ENCODE measurements at places on chromosomes 1 and 21. TPM values are rescaled to one million over a fixed set of nuclear protein-coding genes. Genes with fewer than 3 reads are reported as not detected.

GRCh38 chr1:116203920-116204319 lies 92.7 kb downstream of the MAB21L3 start:
- DNase-seq, result no peak
- H3K4me3 ChIP-seq, result no peak overlapping the region
- no peaks in the 10 kb centered on the region for H3K27me3 ChIP-seq
- no peaks in the 10 kb centered on the region for H3K4me1 ChIP-seq

GRCh38 chr1:219293410-219293809 lies 119.7 kb downstream of the LYPLAL1 start:
- DNase-seq, result no peak
- H3K27me3 ChIP-seq, result no peaks in the 10 kb centered on the region
- H3K4me3 ChIP-seq, result no peak overlapping the region
- no peak overlapping the region for H3K27ac ChIP-seq
- H3K4me1 ChIP-seq, result no peaks in the 10 kb centered on the region

GRCh38 chr1:192598589-192598988 lies 23.0 kb downstream of the RGS1 start:
- H3K4me3 ChIP-seq, result no peak overlapping the region
- no peaks in the 10 kb centered on the region for H3K36me3 ChIP-seq
- H3K27me3 ChIP-seq, result no peaks in the 10 kb centered on the region
- H3K27ac ChIP-seq, result no peak overlapping the region
- DNase-seq, result no peak

- no peak overlapping the region for H3K4me3 ChIP-seq
- no peak overlapping the region for H3K27ac ChIP-seq
- no peak for DNase-seq
These were observed 6.7 kb downstream of the CDC7 start for GRCh38 chr1:91507328-91507727.

DNA sequence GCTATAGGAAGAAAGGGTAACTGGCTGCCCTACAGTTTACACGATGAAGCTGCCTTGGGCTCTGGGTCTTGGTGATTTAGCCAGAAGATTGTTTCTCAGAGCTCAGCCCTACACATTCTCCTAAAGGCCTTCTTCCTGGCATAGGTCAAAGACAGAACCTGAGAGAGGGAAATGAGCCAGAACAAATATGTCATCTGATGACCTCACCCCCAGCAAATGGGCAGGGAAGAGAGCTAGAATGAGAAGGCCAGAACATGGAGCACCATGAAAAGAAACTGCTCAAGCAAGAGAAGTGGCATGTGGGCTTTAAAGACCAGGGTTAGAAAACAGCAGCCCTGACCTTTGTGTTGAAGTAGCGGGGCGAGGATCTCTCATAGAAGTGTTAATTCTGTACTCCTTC lies 5.5 kb upstream of the ILDR2 start:
- no peak overlapping the region for H3K4me3 ChIP-seq
- H3K27me3 ChIP-seq, result peaks cover 1% of the 10 kb centered on the region

Gene LCE3E
- not detected for total RNA-seq

Gene CYP4A11
- total RNA-seq, result not detected

Gene LCE3B
- not detected for total RNA-seq

Gene FTCD
- total RNA-seq, result not detected

All from spleen (tissue), 13 donors.